Renal cortical epithelial cell (primary cell): ENCODE measurements at places on chromosomes 4 and X. TPM values are rescaled to one million over a fixed set of nuclear protein-coding genes. Genes with fewer than 3 reads are reported as not detected.

- DNase-seq: no peak
These were observed 659.7 kb downstream of the CENPC start for GRCh38 chr4:66885501-66886165.

Gene STS
- total RNA-seq: 3.5 and 29.1 TPM in 2 replicates

DNA sequence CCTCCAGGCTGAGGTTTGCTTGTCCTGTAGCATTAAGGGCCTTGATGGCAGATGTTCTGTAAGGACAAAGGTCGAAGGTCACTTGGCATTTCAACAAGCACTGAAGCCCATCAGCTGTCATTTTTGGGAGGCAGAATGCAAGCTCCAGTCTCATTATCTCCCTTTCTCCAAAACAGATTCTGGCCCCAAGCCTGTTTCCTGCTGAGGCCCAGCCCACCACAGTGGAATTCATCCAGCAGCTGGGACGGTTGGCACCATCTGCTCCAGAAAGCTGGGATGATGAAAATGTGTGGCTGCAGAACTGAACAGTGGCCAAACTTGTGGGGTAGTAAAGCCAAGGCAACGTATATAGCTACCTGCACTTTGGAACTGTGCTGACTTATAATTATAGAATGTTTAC is 17.7 kb upstream of the PPEF2 start:
- DNase-seq: no peak

GRCh38 chrX:109889289-109890006 is 113.5 kb upstream of the TMEM164 start:
- peak; percentile 16 for DNase-seq

GRCh38 chr4:103308248-103308561 is 110.1 kb upstream of the CENPE start:
- DNase-seq: no peak

Gene BMX
- 0.15 and 0.35 TPM in 2 replicates for total RNA-seq

Gene SYNPO2
- total RNA-seq: 0.35 and 1.2 TPM in 2 replicates

DNA sequence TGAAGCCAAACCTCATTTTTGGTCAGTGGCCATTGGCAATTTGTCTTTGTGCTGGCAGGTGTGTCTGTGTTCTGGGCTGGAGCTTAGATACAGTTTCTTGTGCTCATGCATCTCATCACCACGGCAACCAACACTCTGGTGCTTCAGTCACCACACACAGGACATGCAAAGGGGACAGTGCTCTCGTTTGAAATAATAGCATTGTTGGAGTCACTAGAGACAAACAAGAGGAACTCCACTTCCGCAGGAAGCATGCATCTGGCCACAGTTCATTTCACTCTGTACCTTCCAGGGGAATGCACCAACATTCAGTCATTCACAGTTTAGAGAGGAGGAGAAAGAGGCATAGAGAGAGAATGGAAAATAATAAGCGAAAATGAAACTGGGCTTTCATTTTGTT is 267.4 kb downstream of the ANK2 start:
- no peak for DNase-seq

- no peak for DNase-seq
These were observed 260.7 kb downstream of the SNCA start for GRCh38 chr4:89576246-89576645.

- no peak for DNase-seq
These were observed 916 bp upstream of the POU4F2 start for GRCh38 chr4:146637621-146638332.

DNA sequence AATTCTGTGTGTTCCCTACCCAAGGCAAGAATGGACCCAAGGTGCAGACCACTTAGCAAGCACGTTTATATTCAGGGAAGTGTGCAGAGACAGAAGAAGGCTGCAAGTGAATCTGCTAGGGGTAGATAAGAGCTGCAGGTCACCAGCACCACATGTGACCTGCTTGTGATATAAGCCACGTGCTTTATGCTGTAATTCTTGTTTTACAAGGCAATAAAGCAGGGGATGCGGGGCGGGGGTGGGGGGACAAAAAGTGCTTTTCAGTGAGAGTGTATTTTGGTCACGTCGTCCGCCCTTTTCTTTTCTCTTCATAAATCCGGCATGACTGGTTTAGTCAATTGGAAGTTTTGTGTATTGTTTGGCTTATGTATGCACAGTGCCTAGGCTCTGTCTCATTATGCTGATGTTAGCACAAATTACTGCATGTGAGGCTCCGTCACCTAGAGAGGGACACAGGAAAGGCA is 192.7 kb downstream of the RBMX2 start:
- DNase-seq: no peak

GRCh38 chr4:7993671-7994070 is 54.0 kb upstream of the AFAP1 start:
- DNase-seq: no peak

DNA sequence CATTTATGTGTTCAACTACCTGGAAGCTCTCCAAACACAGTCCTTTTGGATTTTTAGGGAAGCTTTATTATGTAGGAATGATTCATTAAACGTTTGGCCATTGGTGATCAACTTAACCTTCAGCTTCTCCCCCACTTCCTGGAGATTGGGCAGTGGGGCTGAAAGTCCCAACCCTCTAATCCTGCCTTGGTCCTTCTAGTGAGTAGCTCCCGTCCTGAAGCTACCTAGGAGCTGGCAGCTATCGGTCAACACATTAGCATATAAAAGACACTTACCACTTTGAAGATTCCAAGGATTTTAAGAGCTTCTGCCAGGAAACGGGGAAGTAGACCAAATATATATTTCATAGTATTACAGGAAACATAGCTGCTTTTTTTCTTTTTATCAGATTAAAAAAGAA is 69.7 kb downstream of the MCUB start:
- no peak for DNase-seq

Gene AVPR2
- 0.70 and 1.0 TPM in 2 replicates for total RNA-seq

GRCh38 chr4:5322321-5322720 is 271.0 kb downstream of the STK32B start:
- no peak for DNase-seq

DNA sequence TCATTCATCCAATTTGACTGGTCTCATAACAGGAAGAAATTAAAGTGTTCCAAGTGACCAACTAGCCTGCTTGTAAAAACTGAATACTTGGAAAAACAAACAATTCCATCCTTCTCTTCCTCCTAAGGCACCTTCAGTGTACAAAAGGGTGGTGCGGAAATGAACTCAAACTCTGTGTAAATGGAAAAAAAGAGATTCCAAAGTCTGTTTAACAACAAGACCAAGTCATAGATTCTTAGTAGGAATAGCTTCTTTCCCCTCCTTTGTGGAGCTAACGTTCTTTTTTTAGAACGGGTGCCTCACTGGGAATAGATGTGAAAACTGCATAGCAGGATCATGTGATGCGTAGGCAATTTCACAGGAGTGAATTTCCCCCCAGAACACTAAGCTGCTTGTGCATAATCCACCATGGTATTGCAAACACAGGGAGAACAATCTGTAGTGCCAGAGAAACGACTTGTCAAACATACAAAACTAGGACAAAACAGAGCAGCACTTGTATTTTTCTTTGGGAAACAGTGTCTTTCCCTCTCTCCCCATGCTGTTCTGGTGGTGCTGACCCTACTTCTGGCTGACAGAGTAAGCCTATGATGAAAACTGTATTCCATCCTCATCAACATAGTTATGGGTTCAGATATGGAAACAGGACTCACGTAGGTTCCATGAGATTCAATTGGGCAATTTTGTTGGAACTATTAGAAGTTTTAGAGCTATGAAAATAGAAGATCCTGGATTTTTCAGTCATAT is 13.2 kb upstream of the SOD3 start:
- peak; percentile 91 for DNase-seq

Gene ENPP6
- total RNA-seq: under 0.01 and 0.35 TPM in 2 replicates
